ENCODE measurements at places on chromosomes 5 and 9. TPM values are rescaled to one million over a fixed set of nuclear protein-coding genes. Genes with fewer than 3 reads are reported as not detected.

The CREBRF gene
- 47.3 TPM for total RNA-seq

The CSNK1G3 gene
- 101 TPM for total RNA-seq

The SPINK4 gene
- not detected for total RNA-seq

The SPATA31E1 gene
- not detected for total RNA-seq

The F2RL1 gene
- 4.2 TPM for total RNA-seq

The LAMC3 gene
- 9.9 TPM for total RNA-seq

The ADGRD2 gene
- total RNA-seq = not detected

The SPATA31A3 gene
- total RNA-seq = not detected

The GM2A gene
- 21.9 TPM for total RNA-seq

The ECSCR gene
- 10.8 TPM for total RNA-seq

The CCDC192 gene
- total RNA-seq = not detected

The BNC2 gene
- 24.6 TPM for total RNA-seq

The CTXN3 gene
- total RNA-seq = 4.0 TPM

The HTR1A gene
- not detected for total RNA-seq

All from camera-type eye (tissue), 1 donor.